ENCODE measurements at places on chromosomes 2 and 18.

GRCh38 chr18:35432565-35433001, 55.4 kb upstream of the ZNF396 start:
- DNase-seq = no peak

GRCh38 chr2:239184968-239185903, 215.6 kb downstream of the HDAC4 start:
- no peak for DNase-seq

DNA sequence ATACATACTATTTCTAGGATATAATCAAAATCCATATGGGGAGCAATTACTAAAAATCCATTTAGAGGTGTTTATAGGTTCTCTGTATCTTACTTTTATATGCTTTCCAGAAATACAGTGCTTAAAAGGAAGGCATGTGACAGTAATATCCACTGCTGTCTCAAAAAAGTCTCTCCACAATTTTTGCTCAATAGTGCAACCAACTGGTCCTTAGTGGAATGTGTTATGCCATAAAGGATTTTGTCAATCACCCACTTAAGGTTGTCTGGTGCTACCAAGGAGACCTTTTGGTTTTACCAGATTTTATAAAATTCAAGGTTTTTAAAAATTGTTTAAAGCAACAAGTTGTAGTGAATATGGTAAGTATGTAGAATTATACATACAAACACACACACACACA, 328.5 kb upstream of the DSEL start:
- no peak for DNase-seq

DNA sequence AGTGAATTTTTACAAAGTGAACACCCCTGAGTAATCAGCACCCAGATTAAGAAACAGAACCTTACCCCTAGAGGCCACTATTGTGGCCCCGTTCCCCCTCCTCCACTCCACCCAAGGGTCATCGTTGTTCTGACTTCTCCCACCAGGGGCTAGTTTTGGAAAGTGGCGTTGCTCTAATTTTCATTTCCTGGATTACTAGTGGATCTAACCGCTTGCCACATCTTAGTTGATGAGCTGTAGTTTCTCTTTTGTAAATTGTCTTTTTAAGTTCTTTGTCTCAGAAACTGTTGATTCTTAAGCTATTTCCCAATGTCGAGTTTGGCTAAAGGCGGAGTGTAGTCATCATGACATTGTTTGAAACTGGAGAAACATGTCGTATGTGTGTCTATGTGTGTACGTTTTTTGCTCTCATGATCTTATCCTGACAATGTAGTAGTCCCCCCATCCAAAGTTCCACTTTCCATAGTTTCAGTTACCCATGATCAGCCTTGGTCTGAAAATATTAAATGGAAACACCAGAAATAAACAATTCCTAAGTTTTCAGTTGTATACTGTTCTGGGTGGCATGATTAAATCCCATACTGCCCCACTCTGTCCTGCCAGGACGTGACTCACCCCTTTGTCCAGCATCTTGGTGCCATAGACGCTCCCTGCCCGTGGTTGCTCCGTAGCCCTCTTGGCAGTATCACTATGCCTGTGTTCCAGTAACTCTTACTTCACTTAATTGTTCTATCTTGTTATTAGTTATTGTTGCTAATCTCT, 71.0 kb upstream of the SP3 start:
- DNase-seq = no peak

GRCh38 chr2:98464772-98465310, 20.2 kb downstream of the INPP4A start:
- DNase-seq = no peak

DNA sequence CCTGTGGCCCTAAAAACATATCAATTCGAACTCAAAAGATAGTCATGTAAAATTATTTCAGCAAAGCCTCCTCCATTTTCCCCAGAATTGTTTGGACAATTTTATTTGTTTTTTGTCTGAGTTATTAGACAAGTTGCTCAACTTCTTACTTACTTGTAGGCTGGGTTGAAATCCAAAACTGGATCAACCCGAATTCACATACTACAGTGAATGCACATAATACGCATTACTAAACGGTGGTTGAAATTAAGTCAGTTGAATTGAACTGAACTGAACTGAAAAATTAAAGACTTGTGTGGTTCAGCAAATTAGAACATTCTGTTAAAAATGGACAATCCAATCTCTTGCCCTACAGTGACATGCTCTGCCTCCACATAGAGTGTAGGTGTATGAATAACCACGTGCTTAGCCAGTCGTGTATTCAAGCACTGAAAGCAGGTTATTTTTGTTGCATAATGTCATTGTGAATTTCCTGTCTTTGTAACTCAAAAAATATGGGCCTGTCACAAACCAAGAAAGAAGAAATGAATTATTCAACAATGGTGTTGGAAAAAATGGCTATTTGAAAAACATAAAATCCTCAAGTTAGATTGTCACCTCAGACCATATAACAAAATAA, 441.0 kb downstream of the TXNL1 start:
- no peak for DNase-seq

DNA sequence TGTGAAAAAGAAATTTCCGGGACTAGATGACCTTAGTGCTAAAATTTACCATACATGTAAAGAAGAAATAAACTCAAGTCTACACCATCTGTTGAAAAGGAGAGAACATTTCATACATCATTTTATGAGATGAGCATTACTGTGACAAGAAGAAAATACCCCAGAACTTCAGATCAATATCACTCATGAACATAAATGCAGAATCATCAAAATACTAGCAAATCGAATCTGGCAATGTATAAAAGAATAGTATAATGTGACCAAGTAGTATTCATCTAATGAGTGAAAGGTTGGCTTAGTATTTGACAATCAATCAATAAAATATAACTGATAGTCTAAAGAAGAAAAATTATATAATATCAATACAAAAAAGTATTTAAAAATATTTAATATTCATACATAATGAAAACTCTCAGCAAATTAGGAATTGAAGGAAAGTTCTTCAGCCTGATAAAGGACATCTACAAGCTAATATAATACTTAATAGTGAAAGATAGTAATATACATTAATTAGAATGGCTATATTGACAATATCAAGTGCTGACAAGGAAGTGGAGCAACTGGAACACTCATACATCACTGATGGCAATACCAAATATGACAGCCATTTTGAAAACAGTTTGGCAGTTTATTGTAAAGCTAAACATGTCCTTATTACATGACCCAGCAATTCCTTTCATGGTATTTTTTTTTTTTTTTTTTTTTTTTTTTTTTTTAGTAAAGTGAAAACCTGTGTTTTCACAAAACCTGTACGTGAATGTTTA, 231.4 kb upstream of the ZEB2 start:
- DNase-seq = no peak

DNA sequence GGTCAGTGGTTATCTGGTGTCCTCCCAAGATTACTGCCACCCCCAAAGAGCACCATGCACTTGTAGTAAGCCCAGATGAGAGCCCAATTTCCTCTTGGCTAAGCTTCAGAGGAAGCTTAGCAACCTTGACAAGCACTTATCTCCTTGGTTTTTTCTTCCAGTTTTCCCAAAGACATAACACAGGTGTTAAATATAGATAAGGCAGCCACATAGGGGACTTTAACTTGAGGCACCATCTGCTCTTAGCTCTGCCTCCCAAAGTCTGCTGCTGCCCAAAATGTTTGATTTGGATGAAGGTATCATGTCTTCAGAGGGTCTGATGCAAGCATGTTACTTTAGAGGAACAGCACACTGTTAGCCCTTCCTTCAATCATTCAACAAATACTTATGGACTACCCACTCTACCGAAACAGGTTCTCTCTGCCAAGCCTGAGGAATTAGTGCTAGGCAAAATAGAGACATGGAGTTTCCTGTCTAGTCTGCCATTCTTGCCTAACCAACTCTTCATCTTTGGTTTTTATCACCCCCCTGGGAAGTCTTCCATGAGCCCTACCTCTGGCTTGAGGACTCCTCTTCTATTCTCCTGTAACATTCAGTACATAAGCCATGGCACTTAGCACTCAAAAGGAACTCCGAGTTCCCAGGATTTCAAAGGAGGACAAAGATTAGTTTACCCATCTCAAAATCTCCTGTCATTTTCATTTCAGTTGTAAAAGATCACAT, 73.7 kb downstream of the SP3 start:
- no peak for DNase-seq

- DNase-seq = no peak
These were observed 403.6 kb upstream of the ACVR2A start for GRCh38 chr2:147441182-147441581.

All from uterus (tissue), 4 donors.